ENCODE measurements at places on chromosomes 1 and 21.

DNA sequence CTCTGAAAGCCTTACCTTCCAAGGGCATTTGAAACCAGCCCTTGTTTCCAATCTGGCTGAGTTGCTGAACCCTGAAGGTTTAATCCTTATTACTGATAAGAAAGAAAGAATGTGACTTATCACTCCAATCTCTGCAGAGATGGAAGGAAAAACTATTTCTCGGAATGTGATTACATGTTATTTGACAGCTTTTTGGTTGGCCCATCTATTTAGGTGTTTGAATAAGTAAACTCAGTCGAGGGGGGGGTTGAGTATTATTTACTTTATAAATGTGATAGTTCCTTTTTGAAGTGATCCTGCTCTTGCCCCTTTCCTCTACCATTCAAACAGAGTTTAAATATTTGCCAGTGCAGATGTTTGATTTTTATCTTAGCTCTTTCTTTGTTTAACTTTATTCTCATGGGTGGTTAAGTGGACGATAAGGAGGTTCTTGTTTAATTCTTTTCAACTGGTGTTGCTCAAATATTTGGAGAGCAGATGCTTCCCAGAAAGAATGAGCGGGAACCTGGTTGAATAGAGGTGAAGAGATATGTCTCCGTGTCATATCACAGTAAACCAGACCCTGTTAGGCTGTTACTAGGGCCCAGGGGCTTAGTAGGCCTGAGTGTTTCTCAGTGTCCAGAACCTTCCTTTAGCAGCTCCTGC lies 126.1 kb downstream of the CACHD1 start:
- DNase-seq = no peak

DNA sequence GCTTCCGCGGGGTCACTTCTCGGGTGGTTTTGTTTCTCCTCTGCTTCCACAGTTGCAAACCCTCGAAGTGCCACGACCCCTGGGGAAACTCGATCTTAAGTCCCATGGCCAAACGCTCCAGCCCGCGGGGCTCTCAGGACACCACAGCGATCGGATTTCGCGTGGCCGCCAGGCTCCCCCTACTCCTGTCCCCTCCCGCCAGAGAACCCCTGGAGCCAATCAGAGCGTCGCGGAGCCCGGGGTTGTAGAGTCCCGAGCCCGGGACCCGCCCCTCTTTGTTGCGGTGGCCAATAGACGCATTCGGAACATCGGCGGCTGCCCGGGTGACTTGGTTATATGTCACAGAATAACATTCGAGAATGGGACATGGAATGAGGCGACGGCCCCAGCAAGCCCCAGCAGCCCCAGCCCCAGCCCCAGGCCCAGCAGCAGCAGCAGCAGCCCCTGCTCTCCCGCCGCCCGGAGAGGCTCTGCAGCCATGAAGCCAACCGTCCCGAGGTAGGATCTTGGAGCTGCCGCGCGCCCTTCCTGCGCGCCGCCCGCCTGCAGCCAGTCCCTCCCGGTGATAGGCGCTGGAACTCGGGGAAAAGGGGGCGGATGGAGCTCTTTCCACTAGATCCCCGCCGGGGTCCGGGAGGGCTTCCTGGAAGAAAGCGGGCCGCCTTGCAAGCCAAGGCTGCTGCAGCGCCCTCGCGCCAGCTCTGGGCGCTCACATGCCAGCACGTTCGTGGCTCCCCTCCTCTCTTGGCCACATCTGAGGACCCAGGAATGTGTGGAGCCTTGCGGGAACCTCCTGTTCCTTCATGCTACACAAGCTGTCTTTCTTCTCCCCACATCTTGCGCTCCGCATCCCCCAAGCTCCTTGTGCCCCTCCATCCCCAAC lies at the start of gene VASH2:
Gene VASH2, plus strand, starts transcription at position 299 of the 883 bp plus-strand sequence. CDS start 1,002 bp downstream, outside the sequence.
- no peak for DNase-seq

- no peak for DNase-seq
These were observed 26.5 kb upstream of the ATP2B4 start for GRCh38 chr1:203599875-203600781.

DNA sequence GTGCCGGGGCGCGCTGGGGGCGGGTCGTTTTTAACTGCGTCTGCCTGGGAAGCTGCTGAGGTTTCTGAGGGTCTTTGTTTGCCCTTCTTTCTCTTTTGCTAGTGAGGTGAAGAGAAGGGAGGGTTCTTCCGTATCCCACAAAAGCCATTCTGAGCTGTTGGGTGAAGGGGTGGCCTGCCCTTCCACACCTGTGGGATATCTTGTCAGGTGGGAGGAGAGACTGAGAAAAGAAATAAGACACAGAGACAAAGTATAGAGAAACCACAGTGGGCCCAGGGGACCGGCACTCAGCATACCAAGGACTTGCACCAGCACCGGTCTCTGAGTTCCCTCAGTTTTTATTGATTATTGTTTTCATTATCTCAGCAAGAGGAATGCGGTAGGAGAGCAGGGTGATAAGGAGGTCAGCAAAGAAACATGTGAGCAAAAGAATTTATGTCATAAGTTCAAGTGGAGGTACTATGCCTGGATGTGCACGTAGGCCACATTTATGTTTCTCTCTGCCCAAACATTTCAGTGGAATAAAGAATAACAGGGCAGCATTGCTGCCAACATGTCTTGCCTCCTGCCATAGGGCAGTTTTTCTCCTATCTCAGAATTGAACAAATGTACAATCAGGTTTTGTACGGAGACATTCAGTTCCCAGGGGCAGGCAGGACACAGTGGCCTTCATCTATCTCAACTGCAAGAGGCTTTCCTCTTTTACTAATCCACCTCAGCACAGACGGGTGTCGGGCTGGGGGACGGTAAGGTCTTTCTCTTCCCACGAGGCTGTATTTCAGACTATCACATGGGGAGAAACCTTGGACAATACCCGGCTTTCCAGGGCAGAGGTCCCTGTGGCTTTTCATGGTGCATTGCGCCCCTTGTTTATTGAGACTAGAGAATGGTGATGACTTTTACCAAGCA lies 972 bp downstream of the PGBD2 start:
- DNase-seq = no peak

- DNase-seq = no peak
These were observed 6.4 kb upstream of the MYBPHL start for GRCh38 chr1:109312978-109313775.

DNA sequence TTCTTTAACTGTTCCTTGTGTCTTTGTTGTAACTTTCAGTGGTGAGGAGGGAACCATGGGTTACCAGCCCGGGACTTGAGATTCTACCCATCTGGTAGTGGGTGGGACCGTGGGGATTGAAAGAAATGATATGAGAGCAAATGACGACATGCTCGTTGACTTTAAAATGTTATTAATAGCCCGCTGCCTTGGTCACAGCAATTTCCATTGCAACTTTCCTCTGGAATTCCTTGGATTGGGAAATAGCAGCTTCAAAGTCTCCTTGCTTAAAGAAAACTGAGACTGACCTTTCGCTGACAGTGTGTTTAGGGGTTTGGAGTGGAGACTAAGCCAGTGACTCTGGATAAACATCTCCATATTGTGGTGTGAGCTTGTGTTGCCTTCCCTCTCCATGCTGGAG lies 44.2 kb upstream of the MARK1 start:
- DNase-seq = no peak

DNA sequence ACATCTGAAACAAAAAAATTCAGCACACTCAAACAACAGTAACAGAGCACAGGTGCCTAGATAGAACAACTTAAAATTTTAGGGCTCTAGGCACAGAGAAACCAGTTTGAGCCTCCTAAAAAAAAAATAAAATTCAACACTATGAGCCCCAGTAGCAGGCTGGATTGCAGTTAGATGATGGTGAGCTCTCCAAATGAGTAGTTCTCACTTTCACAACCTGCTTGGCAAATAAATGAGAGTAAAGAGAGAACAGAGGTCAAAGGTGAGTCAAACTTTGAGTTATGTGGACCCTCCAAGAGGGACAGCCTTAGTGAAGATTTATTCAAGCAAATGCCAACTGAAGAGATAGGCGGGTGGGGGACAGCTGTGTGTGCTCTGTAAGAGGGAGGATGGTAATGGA lies 3.6 kb downstream of the BEND5 start:
- DNase-seq = no peak

DNA sequence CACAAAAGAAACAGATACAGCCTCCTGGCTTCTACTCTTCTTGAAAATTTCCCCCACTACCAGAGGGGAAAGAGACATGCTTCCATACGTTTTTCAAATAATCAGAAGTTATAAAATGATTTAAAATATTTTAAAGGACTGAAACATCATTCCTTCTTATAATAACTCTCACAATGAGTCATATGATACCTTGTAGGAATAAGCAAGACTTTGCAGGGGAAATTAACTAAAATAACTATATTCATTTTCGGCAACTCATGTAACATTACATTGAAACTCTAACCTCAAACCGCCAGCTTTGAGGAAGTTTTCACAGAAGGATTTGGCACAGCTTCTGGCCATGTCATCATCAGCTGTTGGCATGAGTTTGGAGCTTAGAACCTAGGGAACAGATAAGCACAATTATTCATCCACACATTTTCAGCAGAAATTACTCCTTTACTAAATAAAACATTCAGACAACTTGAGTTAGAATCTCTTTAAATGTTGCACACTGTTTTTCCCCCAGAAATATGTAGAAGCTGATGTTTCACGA lies 85.9 kb downstream of the USP24 start:
- no peak for DNase-seq
